ENCODE measurements at places on chromosomes 3 and 15.

- no peak for DNase-seq
Measured at GRCh38 chr3:179236669-179237301, 14.1 kb downstream of the KCNMB3 start.

GRCh38 chr15:24676431-24676830, 856 bp downstream of the NPAP1 start:
- no peak for DNase-seq

DNA sequence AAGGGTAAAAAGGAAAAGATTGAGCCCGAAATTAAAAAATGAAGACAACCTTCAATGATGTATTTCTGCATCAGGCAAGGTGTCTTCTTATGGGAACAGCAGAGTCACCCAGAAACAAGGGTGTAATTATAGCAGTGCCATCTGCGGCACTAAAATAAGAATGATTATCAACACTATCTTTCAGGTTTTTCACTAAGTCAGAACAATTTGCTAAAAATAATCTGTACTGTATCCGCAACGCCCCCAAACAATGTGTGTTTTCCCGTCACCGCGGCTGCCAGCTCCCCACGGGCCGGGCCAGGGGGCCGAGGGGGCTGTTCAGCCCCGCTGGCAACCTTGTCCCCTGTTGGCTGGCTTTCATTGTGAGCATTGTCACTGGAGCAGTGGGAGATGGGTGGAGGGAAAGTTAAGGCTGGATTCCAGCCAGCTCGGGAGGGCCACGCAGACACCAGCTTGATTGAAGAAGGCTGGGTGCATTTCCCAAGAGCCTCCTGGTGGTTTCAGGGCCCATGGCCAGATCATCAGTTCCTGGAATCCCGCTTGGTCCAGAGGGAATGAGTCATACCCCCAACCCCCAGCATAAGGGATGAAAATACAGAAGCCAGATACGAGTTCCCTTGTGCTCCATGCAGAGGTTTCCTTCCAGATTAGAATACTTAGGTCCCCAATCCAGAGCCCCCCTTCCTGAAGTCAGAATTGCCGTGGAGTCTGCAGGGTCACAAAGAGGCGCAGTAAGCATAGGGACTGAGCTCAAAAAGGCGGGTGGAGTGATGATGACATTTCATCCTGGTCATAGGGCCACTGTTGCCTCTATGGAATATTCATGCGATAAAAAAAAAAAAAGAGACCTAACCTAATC, 90.2 kb upstream of the KLF13 start:
- DNase-seq: no peak

- no peak for DNase-seq
Measured at GRCh38 chr3:128814519-128815317, 64.7 kb upstream of the ACAD9 start.

GRCh38 chr15:26981492-26981891, 10.5 kb downstream of the GABRG3 start:
- DNase-seq: no peak

GRCh38 chr3:41936384-41936783, 25.5 kb downstream of the ULK4 start:
- no peak for DNase-seq
